ENCODE measurements at places on chromosomes 4 and X.

- DNase-seq = no peak
These were observed 262.7 kb upstream of the ETNPPL start for GRCh38 chr4:109025471-109026076.

GRCh38 chr4:89751416-89751815 lies 85.5 kb downstream of the SNCA start:
- DNase-seq = no peak

GRCh38 chrX:135347381-135348016 lies 38.2 kb downstream of the ETDC start:
- no peak for DNase-seq

DNA sequence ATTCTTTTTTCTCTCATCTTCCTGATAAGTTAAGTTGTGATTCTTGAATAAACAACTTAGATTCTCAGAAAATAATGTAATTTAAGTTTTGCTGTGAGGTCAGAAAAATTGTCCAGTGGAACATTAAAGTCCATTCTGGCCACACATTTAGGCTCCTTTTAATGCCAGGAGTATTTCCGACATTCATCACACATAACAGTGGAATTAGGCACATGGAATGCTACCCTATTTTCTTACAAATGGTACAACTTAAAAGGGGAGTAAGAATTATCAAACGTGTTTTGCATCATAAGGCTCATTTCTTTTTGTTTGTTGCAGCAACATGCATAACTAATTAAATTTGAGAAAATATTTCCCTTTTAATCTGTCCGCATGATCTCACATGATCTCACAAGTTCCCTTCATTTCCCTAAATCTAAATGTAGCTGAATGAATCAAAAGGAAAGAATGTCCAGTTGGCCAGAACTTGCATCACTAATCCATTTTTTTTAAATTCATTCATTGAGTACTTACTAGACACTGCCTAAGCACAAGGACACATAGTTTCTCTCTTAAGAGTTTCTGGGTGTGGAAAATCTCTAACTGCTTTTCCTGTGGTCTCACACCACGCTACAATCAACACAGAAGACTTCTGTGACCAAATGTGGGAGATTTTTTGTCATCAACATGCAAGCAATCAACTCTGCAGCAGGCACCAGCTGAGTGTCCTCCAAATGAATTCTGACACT lies 22.0 kb downstream of the SPARCL1 start:
- DNase-seq = no peak

GRCh38 chr4:55468724-55469123 lies 73.0 kb downstream of the TMEM165 start:
- no peak for DNase-seq

- DNase-seq = no peak
These were observed 82.3 kb downstream of the SLC10A7 start for GRCh38 chr4:146439437-146439836.

GRCh38 chr4:167020410-167020809 lies 213.9 kb downstream of the SPOCK3 start:
- no peak for DNase-seq

GRCh38 chr4:212438-213188 lies 88.3 kb downstream of the ZNF718 start:
- DNase-seq = no peak

DNA sequence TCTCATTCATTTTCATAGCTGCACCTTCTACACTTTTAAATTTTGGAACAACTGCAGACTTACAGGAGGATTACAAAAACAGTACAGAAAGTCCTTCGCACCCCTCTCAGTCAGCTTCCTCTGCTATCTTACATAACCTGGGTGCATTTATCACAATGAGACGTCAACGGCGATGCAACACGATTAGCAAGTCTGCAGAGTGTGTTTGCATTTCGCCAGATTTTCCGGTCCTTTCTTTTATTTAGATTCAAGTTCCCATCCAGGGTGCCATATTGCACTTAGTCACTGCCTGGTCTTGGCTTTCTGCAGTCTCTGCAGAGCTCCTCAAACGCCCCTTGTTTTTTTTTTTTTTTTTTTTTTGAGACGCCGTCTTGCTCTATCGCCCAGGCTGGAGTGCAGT lies 85.9 kb downstream of the ASMT start:
- no peak for DNase-seq

DNA sequence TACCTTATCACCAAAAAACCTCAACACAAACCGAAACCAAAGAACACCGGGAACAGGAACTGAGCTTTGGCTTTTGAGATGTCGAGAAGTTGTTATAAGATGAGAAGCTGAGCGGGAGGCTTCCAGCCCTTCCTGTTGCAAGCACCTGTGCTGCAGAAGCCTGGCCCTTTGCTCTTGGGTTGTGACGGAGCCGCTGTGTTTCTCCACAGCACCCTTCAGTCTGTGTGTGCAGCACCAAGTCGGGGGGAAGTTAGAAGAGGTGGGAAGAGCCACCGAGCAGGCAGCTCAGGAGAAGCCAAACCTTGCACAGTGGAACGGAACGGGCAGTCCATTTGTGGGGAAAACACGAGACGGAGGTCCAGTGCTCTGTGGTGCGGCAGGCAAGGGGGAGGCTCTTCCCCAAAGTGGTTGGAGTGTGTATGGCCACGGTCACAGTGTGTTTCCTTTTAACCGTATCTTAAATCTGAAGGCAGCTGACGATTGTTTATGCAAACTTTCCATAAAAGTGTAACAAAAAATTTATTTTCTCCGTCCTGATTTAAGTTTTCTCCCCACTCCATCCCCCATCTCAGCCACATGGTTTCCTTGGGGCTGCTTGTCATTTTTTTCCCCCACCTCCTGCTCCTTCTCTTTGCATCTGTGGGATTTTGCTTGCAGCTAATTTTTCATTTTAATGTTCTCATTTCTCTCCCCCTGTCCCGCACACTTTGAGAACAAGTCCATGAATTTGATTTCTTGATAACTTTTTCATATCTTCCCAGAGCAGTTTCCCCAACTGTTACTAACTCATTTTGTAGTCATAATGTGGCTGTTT lies 123.7 kb downstream of the STOX2 start:
- no peak for DNase-seq

- DNase-seq = no peak
These were observed 143.2 kb upstream of the ZCCHC13 start for GRCh38 chrX:74160816-74161215.

DNA sequence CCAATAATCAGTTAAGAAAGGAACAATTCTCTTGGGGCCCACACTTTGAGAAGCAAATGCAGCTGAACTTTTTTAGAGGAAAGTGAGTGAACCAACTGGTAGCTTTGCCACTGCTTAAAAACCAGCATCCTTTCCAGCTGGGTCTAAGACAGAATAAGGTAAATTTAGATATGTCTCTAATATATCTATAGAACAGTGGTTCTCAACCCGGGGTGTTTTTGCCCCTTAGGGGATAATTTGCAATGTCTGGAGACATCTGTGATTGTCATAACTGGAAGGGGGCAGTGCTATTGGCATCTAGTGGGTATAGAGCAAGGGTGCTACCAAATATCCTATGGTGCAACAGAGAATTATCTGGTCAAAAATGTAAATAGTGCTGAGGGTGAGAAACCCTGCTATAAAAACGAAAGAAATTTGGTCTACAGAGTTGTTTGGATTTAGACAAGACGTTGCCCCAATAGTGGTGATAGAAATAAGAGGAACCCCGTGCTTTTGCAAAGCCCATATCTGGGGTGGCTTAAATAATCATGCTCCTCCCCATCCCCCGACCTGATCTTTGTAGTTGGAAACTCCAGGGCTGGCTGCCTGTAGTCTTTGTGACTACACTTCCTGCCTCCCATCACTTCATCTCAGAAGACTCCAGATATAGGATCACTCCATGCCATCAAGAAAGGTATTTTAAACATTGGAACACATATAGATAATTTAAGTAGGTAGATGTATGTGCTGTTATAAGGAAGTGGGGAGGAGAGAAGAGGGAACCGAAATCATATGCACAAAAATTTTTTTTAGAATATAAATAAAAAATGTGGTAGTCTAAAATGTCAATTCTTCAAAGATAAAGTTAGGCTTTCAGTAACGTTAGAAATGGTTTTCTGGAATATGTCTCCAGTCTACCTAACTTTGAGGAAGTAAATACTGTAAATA lies at the start of gene TLR7:
TSS of gene TLR7 (plus strand) at position 622 of the 927 bp plus-strand sequence. CDS start 507 bp downstream, outside the sequence.
- no peak for DNase-seq

DNA sequence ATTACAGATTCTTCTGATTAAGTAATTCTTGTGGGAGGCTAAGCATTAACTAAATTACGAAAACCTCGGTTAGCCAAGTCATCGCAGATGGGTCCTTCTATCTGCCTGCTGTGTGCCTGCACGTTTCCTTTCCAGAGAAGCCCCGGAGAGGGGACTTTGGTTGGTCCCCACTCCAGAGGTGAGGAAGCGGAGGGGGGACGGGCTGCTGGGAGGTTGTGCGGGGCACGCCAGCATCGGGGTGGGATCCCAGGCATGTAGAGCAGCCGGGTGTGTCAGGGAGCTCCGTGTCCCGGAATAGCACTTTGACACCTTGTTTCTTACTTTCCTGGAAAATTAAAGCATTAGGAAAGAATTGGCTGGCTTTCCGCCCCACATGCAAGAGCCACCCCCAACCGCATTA lies 26.6 kb downstream of the PIGG start:
- DNase-seq = no peak

DNA sequence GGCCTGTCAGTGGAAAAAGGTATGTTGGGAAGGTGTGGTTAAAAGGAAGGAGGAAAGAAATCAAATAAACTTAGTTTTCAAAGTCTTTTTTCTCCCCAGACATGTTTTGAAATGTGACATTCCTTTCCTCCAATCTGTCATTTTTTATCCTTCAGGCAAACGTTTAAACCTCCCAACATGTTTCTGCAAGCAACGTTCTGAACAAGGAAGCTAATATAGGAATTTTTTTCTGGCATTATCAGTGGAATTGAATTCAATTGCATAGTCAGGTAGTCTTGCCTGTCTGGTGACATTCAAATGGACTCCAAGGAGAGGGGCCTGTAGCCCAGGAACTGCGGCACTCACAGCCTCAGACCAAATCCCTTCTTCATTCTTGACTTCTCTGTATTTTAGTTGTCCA lies 30.0 kb upstream of the RASSF6 start:
- no peak for DNase-seq

DNA sequence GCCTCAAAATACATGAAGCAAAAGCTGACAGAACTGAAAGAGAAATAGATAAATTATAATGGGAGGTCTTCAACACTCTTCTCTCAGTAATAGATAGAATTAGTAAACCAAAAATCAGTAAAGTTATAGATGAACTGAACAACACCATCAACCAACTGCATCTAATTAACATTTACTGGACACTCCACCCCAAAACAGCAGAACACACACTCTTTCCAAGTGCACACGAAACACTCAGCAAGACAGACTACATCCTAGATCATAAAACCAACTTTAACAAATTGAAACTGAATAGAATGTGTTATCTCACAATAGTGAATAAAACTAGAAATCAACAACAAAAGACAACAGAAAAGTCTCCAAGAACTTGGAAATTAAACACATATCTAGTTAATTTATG lies 25.1 kb upstream of the TCEAL4 start:
- DNase-seq = no peak

- DNase-seq = no peak
These were observed 66.0 kb downstream of the FBXO8 start for GRCh38 chr4:174217273-174218126.

GRCh38 chr4:106594291-106594952 lies 225.8 kb upstream of the GIMD1 start:
- no peak for DNase-seq

DNA sequence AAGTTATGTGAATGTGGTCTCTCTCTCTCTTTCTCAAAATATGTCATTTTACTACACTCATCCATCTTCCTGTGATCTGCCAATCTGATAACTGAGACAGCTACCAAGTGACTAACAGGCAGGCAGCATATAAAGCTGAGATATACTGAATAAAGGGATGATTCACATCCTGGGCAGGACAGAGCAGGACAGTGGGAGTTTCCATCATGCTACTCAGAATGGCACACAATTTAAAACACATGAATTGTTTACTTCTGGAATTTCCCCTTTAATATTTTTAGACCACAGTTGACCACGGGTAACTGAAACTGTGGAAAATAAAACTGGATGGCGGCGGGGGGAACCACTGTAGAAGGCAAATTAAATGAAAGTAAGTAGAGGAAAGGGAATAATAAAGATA lies 58.6 kb upstream of the DCTD start:
- DNase-seq = no peak

- no peak for DNase-seq
These were observed 16.5 kb downstream of the APOOL start for GRCh38 chrX:85020216-85020615.

Measured in activated CD8-positive, alpha-beta memory T cell treated with anti-CD3 and anti-CD28 coated beads, Interleukin-2, amount 50 U/mL, for 4 hours (primary cell).